Regular cardiac myocyte (primary cell): ENCODE measurements at places on chromosomes 4 and X. TPM values are rescaled to one million over a fixed set of nuclear protein-coding genes. Genes with fewer than 3 reads are reported as not detected.

Gene NRK
- under 0.01 and 0.56 TPM in 2 replicates for total RNA-seq

Gene HSFX1
- 0.38 and 0.85 TPM in 2 replicates for total RNA-seq

Gene AKAP14
- not detected in 2 replicates for total RNA-seq

Gene CACNA1F
- 0.19 TPM in 1 of 2 replicates, not detected in the other for total RNA-seq

Gene MAGEB4
- not detected in 2 replicates for total RNA-seq

Gene MSX1
- total RNA-seq = 0.56 and 0.77 TPM in 2 replicates

Gene NAT8L
- total RNA-seq = under 0.01 TPM in 2 replicates

Gene PPA2
- 74.0 and 91.0 TPM in 2 replicates for total RNA-seq

Gene IL3RA
- 0.19 TPM in 1 of 2 replicates, not detected in the other for total RNA-seq

Gene STK32B
- total RNA-seq = 2.1 and 2.8 TPM in 2 replicates

Gene RNF113A
- total RNA-seq = 20.1 and 24.2 TPM in 2 replicates

Gene EDA
- total RNA-seq = 0.28 and 0.77 TPM in 2 replicates

Gene RXFP1
- 1.3 and 18.6 TPM in 2 replicates for total RNA-seq

Gene UBE2A
- 24.0 and 29.3 TPM in 2 replicates for total RNA-seq

Gene TLL1
- 0.38 and 0.85 TPM in 2 replicates for total RNA-seq

Gene DMP1
- not detected in 2 replicates for total RNA-seq

Gene TCEAL8
- total RNA-seq = 118 and 145 TPM in 2 replicates

Gene TMPRSS11A
- not detected in 2 replicates for total RNA-seq

Gene GYPB
- not detected in 2 replicates for total RNA-seq

Gene GEMIN8
- total RNA-seq = 11.9 and 20.3 TPM in 2 replicates

Gene HGFAC
- total RNA-seq = not detected in 2 replicates

Gene TMSB15B
- 2.5 and 2.8 TPM in 2 replicates for total RNA-seq

Gene RBMX
- total RNA-seq = 134 and 227 TPM in 2 replicates

Gene FGF16
- under 0.01 and 1.3 TPM in 2 replicates for total RNA-seq

Gene FAT4
- 4.4 and 11.6 TPM in 2 replicates for total RNA-seq

Gene EDA2R
- 8.8 and 14.9 TPM in 2 replicates for total RNA-seq

Gene ARSH
- total RNA-seq = not detected in 2 replicates

Gene SGMS2
- total RNA-seq = 153 and 221 TPM in 2 replicates

Gene MAGEB1
- not detected in 2 replicates for total RNA-seq
